ENCODE measurements at places on chromosomes 12 and 14.

- DNase-seq: no peak
These were observed 615.1 kb downstream of the NRXN3 start for GRCh38 chr14:78785265-78785664.

DNA sequence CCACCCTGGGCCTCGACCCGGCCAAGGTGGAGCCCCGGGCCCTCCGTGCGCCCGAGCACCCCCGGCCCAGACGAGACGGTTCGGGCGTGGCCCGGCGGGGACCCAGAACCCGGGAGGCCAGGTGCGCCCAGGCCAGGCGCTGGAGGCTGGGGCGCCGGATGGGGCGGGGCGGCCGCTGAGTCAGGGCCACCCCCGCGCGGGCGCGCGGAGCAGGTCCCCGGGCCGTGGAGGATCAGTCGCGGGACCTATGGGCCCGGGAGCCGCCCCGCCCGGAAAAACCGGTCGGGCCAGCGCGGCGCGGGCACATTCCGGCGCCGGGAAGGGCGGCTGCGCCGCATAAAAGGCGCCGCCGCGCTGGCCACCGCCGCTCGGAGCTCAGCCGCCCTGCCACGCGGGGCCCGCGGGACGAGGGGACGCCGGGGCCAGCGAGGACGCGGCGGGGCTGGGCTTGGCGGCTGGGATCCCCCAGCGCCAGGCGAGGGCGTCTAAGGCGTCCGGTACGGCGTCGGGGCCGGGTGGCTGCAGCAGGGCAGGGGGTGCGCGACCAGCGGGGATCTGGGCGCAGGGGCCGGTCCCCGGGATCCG lies 21.5 kb upstream of the KIF26A start:
- DNase-seq: no peak

DNA sequence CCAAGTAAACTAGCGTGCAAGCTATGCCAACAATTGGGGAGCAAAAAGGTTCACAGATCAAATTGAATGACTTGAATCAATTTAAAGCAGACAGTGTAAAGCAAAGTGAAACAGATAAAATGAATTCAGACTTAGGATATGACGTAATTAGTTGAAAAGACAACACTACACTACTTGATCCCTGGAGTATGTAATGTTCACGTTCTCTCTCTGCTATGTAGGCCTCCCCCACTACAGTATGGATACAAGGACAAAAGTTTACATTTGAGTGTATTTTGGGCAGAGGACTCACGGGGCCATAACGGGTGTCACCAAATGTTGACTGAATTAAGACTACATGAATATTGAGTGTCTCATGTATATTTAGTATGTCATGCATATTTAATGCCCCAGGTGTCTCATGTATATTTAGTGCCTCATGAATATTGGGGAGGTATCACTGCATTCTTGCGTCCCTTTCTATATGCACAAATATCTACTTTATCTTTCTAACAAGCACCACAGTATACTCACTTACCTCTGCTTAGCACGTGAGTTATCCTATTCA lies 44.5 kb downstream of the RERGL start:
- DNase-seq: no peak

DNA sequence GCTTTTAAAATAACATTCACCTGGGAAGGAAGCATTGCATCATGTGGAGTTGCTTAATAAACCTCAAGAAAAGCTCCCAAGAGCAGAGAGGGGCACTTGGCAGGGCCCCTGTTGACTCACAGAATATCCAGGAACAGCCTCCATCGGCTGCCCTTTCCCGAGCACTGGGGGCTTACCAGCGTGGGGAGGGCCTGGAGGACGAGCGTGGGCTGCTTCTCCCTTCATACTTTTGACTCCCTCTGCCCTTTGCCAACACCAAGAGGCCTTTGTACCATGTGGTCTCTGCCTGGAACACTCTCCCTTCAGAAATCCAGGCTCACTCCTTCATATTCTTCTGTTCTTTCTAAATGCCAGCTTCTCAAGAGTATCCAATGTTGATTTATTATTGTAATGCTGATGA lies 492.1 kb upstream of the TMEM132C start:
- no peak for DNase-seq

- no peak for DNase-seq
These were observed 10.4 kb upstream of the OSBPL8 start for GRCh38 chr12:76569685-76570604.

DNA sequence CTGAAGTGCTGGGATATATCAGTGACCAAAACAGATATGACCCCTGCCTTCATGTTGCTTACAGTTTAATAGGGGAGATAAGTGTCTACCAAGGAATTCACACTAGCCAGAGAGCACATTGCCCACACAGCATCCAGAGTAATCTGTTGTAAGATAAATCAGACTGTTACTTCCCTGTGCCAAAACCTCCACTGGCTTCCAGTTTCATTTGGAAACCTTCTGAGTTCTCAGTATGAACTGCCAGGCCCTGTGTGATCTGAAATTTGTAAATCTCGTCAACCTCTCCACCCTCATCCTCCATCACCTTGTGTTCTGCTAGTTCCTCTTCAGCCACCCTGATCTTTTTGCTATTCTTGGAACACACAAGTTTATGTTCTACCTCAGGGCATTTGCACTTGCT lies 154.7 kb downstream of the ETV6 start:
- no peak for DNase-seq

Data from NCI-H1092 (cell line).